ENCODE measurements at places on chromosomes 7 and 10.

GRCh38 chr7:45469103-45469502 lies 105.1 kb upstream of the ADCY1 start:
- DNase-seq = no peak

DNA sequence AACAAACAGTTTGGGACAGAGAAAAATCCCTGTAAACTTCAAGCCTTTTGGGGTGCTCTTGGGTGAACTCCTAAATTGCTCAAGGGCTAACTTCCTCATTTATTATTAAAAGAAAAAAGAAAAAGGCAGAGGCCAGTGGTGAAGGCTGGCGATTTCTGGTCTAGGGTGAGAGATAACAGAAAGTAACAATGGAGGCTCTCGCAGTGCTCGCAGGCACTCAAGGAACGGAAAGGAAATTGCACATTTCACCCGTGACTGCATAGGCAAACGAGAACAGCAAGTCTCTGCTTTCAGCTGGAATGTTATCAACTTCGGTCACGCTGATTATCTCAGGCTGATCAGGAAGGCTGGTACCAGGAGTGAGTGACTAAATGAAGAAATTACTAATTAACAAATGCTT lies 70.7 kb downstream of the PRKAG2 start:
- DNase-seq = no peak

GRCh38 chr7:151056283-151056665 lies 1.4 kb downstream of the CDK5 start:
- no peak for DNase-seq

GRCh38 chr10:124837687-124838086 lies 36.1 kb downstream of the ABRAXAS2 start:
- DNase-seq = no peak

GRCh38 chr10:49172777-49173132 lies 15.4 kb downstream of the TMEM273 start:
- DNase-seq = no peak
